ENCODE measurements at places on chromosomes 1 and 21.

- peak; percentile 57 for DNase-seq
Observed at GRCh38 chr1:6148497-6149241, 31.5 kb downstream of the CHD5 start.

DNA sequence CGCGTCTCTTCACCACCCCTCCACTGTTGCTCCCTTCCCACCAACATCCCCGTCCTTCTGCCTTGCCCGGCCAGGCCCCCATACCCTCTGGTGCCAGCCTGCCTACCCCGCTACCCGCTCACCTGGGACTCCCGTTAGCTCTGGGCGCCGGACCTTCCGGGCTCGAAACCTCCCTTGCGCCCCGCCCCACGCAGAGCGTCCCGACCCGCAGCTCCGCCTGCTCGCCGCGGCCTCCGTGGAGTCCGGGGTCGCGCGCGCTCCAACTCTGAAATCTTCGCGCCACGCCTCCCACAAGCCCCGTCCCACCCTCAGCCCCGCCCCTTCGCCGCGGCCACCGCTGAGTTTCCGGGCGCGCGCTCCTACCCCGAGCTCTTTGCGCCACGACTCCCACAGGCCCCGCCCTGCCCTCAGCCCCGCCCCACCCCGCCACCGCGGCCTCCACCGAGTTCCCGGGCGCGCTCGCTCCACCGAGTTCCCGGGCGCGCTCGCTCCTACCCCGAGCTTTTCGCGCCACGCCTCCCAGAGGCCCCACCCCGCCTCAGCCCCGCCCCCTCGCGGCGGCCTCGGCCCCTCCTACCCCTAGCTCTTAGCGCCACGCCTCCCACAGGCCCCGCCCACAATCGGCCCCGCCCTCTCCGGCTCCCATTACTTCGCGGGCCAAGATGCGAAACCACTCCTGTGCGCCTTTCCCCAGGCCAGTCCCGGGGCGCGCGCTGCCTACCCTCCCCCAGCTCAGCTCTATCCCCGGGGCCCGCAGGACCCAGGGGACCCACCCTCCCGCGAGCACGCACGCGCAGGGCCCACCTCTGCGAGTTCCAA is at the start of gene IFT25:
Gene IFT25, minus strand, starts transcription at position 267 of the 819 bp plus-strand sequence. CDS start 5,617 bp downstream, outside the sequence.
- DNase-seq: peak; percentile 92

GRCh38 chr1:167148421-167148820 is 54.5 kb downstream of the STYXL2 start:
- no peak for DNase-seq

DNA sequence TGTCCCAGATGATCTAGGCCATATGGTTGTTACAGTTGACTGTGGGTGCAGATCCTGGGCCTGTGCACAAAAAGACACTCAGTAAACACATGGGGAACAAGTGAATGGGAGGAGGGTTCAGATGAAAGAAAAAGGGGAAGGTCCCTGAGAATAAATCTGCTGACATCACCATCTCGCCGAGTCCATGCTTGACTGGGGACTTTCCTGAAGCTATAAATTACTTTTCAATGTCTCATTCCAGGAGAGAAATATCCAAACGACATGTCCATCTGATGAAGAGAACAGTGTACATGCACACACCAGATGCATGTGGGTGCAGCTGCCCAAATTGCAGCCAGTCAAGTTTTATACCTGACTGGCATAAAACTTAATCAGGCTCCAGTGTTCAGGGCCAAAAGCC is 109.0 kb downstream of the HIVEP3 start:
- DNase-seq: no peak

- DNase-seq: no peak
Observed at GRCh38 chr1:204080163-204080903, 7.4 kb downstream of the SOX13 start.

- DNase-seq: no peak
Observed at GRCh38 chr1:15096293-15096692, 57.3 kb upstream of the TMEM51 start.

GRCh38 chr1:168007691-168008090 is 70.8 kb upstream of the MPC2 start:
- no peak for DNase-seq

DNA sequence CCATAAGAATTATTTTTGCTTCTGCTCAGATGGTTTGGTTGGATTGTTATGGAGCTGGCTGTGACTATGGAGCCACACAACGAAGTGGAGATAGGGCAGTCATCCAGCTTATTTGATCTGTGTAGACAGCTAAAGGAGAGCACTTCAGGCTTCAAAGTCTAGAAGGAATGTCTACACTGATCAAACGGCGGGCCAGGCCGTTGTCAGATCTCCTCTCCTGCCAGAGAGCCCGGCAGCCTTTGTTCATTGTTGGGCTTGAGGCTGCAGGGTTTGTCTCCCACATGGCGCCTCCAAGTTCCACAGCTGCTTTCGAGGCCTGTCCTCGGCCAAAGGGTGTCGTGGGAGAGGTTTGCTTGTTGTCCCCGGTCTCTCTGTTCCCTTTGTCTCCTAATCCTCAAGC is 2.8 kb upstream of the STMN1 start:
- DNase-seq: no peak

DNA sequence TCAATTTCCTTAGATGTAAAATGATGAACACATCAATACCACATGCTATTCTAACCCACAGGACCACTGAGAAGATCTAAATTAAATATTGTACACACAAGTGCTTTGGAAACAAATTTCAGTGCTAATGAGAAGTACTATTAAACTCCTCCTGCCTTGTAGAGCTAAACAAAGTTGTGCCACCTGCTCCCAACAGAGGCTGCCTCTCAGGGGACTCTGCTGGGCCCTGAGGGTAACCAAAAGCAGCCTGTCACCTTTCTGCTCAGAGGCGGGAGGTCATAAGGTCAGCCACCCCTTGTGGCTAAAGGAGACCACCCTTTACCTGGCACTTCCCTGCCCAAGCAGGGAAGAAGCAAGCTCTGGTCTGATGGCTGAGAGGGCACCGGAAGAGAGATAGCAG is 6.3 kb downstream of the SLC9A1 start:
- DNase-seq: no peak

DNA sequence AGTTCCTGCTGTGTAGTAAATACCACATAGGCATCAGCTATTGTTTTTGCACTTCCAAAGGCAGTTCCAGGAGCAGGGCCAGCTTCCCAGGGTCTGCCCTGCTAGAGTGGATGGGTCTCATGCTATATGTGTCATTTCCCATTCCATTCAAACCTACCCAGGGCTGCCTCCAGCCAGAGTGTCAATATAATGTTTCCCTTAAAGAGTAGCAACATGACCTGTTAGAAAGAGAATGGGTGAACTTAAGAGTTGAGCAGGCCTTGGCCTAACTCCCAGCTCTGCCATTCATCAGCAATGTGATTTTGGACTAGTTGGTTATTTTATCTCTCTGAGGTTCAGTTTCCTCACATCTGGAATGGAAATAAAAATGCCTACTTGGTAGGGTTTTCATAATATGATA is 44.9 kb downstream of the RAB3B start:
- no peak for DNase-seq

DNA sequence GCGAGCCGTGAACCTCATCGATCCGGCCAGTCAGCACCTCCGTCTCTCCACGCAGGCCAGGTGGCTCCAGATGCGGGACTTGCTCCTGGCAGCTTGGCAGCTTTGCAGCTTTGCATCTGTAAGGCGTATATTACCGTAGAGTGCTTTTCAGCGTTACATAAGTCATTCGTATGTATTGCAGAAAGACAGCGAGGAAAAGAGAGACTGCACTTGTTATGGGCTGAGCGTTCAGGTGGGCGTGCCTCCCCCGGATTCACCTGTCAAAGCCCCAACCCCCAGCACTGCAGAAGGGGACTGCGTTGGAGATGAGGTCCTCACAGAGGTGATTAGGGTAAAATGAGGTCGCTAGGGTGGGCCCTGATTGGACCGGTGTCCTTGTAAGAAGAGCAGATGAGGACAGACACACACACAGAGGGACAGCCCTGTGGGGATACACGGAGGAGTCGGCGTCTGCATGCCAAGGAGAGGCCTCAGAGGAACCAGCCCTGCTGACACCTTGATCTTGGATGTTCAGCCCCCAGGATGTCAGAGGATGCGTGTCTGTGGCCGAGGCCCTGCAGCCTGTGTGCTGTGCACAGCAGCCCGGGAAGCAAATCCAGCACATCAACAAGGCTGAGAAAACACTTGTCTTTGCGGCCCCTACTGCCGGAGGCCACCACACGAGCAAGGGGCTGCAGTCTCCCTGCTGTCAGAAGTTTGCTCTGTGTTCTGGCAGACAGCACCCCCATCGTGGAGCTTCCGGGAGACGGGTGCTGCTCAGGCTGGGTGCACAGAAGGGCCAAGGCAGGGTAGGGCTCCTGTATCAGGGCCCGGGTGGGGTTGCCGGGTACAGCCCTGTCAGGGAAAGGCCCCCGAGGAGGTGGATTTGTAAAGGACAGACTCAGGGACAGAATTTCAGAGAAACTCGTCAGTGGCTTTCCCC is 10.9 kb upstream of the AGPAT3 start:
- DNase-seq: no peak

Data from GM12891 (cell line).